Ureter (tissue), 1 donor: ENCODE measurements at places on chromosomes 16 and 17. TPM values are rescaled to one million over a fixed set of nuclear protein-coding genes. Genes with fewer than 3 reads are reported as not detected.
A peak's percentile ranks its signal among the peaks of the same experiment; 100 is the strongest.

PSMC3IP gene
- total RNA-seq = 4.3 TPM

- no peak for DNase-seq
Measured at GRCh38 chr17:37318931-37319594, 56.7 kb upstream of the C17orf78 start.

- no peak for DNase-seq
Measured at GRCh38 chr16:87661561-87661960, 59.3 kb downstream of the JPH3 start.

DNA sequence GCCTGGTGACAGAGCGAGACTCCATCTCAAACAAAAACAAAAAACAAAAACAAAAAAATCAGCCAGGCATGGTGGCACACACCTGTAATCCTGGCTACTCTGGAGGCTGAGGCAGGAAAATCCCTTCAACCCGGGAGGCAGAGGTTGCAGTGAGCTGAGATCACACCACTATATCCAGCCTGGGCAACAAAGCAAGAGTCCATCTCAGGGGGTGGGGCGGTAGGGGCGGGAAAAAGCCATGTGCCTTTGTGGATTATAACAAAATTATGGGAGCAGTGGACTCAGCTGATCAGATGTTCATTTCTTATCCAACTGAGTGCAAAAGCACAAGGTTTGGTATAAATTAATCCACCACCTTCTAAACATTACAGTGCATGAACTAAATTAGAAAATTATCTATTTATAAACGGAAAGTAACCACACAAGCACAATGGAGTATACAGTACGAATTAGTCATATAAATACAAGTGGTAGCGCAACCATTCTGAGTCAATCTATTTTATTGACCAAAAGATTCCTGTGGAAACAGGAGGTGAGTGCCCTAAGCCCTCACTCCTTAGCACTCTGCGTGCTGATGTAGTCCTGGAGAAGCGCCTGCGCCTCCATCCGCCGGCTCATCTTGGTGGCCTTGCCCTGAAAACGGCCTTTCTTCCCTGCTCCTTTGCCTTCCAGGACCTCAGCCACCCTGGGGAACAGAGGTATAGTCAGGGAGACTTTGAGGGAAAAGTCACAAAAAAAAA is 14.0 kb downstream of the AARSD1 start:
- DNase-seq = no peak

FOXC2 gene
- 7.3 TPM for total RNA-seq

DNA sequence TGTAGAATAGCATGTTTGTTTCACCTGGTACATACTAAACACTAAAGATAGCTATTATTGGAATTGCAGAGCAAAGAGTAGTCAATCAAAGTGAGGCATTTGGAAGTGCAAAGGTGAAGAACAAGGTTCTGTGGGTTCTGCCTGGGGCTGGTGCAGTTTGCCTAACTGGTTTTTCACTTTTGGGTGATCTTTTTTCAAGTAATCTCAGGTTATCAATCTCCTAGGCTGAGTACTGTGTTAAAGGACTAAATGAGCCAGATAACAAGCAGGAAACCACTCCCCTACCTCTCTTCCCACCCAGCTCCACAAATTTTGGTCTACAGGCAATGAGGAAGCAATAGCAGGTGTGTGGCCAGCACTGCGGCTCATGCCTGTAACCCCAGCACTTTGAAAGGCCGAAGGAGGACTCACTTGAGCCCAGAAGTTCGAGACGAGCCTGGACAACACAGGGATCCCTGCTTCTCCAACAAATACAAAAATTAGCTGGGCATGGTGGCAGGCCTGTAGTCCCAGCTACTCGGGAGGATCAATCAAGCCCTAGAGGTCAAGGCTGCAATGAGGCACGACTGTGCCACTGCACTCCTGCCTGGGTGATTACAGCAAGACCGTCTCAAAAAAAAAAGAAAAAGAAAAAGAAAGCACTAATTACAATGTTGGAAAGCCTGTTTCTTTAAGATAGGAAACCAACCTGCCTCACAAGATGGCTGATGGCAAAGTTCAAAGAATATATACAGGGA is 2.0 kb upstream of the NTAN1 start:
- no peak for DNase-seq

- DNase-seq = no peak
Measured at GRCh38 chr17:8345052-8345690, 5.5 kb downstream of the ODF4 start.

DNA sequence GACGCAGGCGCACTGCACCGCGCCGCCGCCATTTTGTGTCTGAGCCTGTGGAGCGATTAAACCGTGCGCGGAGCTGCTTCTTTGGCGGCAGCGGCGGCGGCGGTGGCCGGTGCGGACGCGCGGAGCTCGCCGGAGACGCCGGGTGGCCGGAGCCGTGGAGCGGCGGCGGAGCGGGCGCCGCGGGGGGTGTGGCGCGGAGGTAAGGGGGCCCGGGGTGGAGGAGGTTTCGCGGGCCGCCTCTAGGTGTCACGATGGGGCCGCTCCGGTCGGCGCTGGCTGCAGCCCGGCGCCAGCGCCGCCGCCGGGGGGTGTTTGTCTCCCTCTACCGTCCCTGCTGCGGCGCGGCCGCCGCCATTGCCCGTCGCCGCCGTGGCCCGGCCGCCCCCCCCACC is at the start of gene CTCF:
TSS of gene CTCF (plus strand) at position 1 of the 392 bp plus-strand sequence. CDS start 48,307 bp downstream, outside the sequence.
- DNase-seq = peak; percentile 83

- no peak for DNase-seq
Measured at GRCh38 chr17:17816240-17816814, 20.5 kb downstream of the SREBF1 start.

ARHGAP27 gene
- 100 TPM for total RNA-seq

KRTAP1-5 gene
- total RNA-seq = not detected

MYH1 gene
- 0.05 TPM for total RNA-seq

GRCh38 chr17:65197201-65197600 is 60.0 kb downstream of the RGS9 start:
- no peak for DNase-seq

DNA sequence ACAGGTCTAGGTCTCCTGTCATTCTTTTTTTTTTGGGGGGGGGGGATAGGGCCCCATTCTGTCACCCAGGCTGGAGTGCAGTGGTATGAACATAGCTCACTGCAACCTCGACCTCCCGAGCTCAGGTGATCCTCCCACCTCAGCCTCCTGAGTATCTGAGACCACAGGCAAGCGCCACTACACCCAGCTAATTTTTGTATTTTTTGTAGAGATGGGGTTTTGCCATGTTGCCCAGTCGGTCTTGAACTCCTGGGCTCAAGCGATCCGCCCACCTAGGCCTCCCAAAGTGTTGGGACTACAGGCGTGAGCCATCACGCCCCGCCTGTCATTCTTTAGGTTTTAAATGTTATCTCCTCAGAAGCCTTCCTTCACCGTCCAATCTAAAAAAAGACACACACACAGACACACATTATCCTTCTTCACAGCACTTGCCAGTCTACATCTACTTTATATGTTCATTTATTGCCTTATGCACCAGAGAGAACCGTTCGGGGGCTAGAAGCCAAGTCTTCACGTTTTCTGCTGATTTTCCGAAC is 694 bp downstream of the MRPL27 start:
- no peak for DNase-seq

DNA sequence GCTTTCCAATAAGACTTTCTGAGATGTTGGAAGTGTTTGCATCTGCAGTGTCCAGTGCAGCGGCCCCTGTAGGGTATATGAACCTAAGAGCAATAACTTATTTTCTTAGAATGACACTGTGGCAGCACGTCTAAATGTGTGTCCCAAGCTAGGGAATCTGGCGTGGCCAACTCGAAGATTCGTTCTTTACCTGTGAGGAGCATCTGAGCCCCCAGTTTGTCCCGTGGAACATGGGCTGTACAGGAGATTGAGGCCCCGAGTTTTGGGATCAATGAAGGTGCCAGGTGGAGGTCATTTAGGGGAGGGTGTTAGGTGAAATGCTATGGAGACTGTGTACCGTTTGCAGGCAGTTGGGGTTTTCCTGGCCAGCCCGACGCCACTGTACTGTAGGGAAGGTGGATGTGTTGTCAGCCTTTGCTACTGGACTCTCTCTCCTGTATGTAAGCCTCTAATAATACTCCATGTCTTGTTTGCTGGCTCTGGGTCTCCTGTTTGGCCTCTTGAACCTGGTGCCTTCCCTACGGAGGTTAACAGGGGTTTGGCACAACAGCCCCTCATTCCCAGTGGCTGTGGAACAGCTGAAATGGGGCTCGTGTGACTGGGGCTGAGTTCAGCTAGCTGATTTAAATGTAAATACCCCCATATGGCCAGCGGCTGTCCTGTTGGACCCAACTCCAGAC is 45.5 kb upstream of the SDK2 start:
- no peak for DNase-seq

FOXO3B gene
- 3.6 TPM for total RNA-seq
